NCI-H1436 treated with DMSO at 0.1 percent for 48 hours (cell line): ENCODE measurements at places on chromosomes 16 and 17.

DNA sequence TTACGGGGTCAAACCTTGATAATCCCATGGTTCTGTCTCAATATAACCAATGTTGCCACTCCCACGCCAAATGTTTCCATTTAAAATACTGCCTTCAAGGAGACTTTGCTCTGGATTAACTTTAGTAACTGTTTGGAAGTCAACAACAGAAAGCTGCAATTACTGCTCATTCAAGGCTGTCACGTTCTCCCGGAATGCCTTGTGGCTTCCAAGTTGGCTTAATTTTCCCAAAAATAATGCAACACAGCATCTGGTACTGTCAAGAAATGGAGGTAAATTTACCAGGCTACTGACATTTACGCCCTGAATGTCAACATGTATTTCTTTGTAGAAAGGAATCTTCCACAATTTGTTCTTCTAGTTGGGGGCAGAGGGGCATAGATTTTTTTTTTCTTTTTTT lies 38.2 kb downstream of the GPRC5B start:
- no peak for DNase-seq

GRCh38 chr17:43782913-43783680 lies 2.9 kb downstream of the CFAP97D1 start:
- no peak for DNase-seq

DNA sequence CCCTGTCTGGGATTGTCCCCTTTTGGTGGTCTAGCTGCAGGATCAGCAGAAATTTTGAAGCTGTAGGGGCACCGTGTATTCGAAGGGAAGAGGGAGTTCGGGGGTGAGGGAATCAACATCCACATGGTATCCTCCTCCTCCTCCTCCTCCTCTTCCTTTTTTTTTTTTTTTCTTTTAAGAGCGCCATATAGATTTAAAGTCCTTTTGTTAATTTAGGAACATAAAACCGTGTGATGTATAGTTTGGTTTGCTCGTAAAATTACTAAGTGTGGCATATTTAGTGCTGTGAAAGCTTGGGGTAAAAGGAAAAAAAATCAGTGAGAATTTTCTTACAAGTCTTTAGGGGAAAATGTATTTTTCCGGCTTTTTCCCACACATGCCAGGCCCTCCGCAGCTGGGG lies 50.1 kb upstream of the GSE1 start:
- no peak for DNase-seq

DNA sequence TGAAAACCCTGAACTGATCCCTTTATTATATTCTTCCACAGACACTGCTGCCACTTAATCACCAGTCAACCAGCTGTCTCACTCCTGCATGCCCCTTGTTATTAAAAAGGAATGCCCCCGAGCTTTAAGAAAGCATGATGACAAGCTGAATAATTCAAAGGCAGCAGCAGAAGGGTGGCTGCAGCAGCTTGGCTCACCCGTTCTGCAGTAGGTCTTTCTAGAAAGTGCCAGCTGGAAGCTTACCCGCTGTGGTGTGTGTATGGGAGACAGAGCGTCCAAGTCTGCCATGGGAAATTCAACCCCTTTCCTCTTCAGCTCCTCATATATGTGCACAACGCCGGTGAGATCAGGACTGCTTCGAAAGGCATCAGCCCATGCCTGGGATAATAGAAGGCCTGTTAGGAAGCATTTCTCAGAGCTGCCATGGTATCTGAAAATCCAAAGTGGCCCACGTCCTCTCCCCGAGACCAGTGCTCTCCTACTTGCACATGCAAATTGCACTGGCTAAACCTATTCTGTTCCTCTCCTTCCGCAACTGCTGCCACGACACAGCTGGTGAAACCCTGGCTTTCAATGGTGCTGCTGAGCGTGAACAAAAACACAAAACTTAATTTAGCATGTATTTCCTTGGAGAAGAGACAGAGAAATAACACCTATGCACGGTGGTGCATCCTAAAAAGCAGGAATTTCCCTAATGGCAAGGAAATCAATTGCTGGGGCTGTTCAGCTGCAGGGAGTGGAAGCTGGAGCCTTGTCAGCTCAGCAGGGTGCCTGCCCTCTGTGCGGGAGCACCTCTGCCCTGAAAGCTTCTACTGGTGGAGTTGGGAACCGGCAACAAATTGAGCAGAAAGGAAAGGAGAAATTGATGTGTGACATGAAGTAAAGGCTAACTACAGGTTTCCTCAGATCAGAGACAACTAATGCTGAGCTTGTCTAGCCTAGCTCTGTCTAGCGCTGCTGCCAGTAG lies 47.9 kb upstream of the SREBF1 start:
- no peak for DNase-seq

DNA sequence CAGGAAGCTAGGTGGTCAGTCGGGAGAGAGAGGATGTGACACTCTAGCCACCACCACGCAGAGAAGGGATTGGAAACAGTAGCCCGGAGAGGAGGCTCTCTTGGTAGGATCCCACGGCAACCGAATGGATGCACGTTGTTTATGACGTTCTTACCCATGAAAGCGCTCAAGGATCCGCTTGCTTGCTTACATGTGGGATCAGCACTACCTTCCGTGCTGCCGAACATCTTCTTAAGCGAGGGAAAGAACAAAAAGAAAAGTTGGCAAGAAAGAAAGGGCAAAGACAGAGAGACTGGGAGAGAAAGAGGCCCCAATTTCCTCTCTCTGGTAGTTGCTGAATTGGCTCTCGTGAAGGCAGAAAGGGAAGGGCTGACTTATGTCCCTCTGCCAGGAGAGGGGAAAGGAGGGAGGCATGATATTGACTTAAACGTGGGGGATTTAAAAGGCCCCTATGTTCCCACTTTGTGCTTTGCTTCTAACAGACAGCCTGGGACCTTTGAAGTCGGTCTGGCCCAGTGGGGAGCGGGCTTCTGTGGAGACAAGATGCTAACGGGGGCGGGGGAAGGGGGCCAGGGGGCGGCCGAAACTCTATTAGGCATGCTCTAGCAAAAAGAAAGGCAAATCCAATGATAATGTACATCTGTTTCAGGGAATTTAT lies 35.4 kb downstream of the SNX20 start:
- no peak for DNase-seq

DNA sequence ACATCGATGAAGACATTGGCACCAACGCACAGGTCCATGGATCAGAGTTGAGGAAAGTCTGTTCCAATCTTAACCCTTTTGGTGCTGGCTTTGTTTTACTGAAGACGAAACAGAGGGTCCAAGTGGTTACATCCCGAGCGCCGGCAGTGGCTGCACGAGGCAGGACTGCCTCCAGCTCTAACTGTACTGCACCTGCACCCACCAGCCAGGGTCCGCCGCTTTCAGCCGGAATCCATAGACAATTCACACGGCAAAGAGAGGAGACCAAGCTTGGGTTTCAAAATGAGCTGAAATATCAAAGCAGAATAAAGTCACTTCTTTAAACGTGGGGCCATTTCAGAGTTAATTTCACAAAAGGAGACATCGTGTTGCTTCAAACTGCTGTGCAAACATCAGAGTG lies 21.2 kb upstream of the ZC3H18 start:
- DNase-seq: no peak

DNA sequence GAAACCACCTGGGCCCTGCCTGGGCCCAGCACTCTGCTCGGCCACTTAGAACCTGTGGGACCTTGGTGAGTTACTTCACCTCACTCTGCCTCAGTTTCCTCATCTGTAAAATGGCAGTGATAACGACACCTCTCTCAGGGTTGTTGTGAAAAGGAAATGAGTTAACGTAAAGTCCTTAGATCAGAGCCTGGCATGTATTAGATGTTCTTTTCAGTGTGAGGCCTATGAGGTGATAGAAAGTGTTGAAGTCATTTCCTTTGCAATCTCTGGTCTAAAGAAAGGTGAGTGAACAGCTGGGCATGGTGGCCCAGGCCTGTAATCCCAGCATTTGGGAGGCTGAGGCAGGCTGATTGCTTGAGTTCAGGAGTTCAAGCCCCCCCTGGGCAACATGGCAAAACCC lies 51.7 kb upstream of the LGALS9 start:
- DNase-seq: no peak

DNA sequence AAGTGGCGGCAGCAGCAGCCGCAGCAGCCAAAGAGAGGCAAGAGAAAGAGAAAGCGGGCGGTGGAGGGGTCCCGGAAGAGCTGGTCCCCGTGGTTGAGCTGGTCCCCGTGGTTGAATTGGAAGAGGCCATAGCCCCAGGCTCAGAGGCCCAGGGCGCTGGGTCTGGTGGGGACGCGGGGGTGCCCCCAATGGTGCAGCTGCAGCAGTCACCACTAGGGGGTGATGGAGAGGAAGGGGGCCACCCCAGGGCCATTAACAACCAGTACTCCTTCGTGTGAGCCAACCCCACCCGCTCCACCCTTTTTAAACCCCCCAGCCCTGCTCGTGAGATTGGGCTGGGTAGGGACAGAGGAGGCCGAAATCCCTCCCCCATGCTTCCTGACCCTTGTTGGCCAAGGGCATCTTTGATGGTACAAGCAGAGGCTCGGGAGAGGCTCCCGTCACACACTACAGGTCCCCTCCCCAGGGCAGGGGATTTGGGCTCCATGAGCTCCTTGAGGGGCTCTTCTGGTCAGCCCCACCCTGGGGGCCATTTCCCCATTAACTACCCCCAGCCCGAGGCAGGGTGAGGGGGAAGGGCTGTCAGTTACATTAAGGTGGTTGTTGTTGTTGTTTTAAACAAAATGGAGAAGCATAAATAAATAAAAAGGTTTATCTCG lies 4.6 kb upstream of the ATP2A1 start:
- DNase-seq: no peak

GRCh38 chr17:14826358-14826757 lies 438.8 kb downstream of the PMP22 start:
- DNase-seq: no peak

DNA sequence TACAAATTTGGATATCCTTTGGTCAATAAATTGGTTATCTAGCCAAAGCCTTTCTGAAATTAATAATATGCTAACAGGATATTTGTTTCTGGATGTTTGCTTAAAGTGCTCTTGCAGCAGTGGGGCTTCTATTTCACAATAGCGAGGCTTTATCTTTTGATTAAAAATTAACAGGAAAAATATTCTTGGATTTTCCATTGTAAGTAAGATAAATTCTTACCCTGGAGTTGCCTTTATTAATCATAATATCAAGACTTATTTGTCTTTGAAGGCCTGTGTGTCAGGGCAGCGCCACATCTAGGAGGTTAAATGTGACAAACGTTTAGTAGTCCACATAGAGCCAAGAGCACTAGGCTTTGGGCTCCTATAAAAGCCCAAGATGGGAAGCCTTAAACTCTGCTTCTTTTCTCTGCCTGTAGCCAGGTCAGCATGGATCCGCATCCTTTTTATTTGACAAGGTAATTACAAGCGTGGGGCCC lies 5.3 kb downstream of the TMEM97 start:
- DNase-seq: no peak

DNA sequence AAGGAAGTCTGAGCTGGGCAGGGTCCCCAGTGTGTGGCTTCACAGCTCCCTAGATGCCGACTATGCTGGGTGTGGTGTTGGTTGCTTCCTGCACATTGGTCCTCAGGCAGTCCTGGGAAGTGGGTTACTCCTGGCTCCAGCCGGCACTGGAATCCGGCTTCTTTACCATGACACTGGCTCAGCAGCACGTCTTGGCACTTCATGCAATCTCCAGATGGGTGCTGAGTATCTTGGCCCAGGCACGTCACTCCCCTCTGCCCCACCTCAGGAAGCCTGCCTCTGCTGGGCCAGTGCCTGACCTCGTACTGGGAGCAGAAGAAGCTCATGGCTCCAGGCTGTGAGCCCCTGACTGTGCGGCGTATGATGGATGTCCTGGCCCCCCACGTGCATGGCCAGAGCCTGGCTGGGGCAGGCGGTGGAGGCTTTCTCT lies 24.5 kb downstream of the FCSK start:
- no peak for DNase-seq

- no peak for DNase-seq
These were observed 181.2 kb upstream of the COX10 start for GRCh38 chr17:13888056-13888609.

GRCh38 chr17:57679356-57679755 lies 65.7 kb downstream of the CCDC182 start:
- no peak for DNase-seq

- no peak for DNase-seq
These were observed at the start of gene MMP15 for GRCh38 chr16:58025351-58026138. Gene MMP15, plus strand, starts transcription at chr16:58025754. Its CDS starts 597 bp downstream, at chr16:58026351.

GRCh38 chr16:53545433-53545832 lies 42.4 kb upstream of the AKTIP start:
- no peak for DNase-seq

- no peak for DNase-seq
These were observed 12.4 kb upstream of the IL4R start for GRCh38 chr16:27301236-27301861.

- no peak for DNase-seq
These were observed 66.3 kb upstream of the CIBAR2 start for GRCh38 chr16:85178596-85178995.

- no peak for DNase-seq
These were observed 42.6 kb upstream of the CDR2 start for GRCh38 chr16:22417019-22417418.

DNA sequence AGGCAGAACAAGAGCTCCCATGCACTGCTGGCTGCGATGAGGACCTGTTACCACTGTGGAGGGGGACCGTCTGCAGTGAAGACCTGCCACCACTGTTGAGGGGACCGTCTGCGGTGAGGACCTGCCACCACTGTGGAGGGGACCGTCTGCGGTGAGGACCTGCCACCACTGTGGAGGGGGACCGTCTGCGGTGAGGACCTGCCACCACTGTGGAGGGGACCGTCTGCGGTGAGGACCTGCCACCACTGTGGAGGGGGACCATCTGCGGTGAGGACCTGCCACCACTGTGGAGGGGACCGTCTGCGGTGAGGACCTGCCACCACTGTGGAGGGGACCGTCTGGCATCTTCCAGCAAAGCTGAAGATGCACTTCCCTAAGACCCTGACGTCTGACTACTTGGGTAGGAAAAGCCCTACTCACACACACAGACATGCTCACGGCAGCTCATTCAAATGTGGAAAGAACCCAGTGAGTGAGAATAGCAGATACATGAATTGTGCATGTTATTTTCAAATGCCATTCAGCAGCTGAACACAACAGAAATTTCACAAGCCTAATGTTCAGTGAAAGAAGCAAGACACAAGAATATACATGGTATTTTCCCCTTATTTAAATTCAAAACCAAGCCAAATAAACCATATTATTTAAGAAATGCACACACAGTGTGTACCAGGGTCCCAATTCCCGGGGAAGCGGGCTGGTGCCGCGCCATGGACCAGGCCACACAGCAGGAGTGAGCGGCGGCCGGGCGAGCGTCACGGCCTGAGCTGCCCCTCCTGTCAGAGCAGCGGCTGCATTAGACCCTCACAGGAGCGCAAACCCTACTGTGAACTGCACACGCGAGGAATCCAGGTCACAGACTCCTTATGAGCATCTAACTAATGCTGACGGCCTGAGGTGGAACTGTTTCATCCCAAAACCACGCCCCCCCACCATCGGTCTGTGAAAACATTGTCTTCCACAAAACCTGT lies 64.2 kb upstream of the METRNL start:
- DNase-seq: no peak

DNA sequence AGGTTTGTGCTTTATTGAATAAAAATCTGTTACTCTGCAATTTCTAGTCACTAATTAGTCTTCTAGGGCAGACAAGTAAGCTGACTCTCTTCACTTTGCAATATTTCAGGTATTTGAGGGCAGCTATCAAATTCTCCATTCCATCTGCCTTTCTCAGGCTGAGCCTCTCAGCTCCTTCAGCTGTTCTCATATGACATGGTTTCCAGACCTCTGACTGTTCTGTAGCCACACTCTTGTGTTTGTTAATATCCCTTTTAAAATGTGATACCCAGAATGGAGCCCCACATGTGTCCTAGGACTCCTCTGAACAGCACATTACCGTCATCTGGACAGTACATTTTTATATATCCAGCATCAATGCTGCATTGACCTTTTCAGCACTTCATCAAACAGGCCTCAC lies 46.1 kb upstream of the MTMR4 start:
- DNase-seq: no peak
